Transverse colon (tissue), 4 donors: ENCODE measurements at places on chromosomes 4 and X.
A peak's percentile ranks its signal among the peaks of the same experiment; 100 is the strongest.

- no peaks in the 10 kb centered on the region for H3K27me3 ChIP-seq
- H3K36me3 ChIP-seq: no peaks in the 10 kb centered on the region
- H3K4me3 ChIP-seq: no peak overlapping the region
- no peak for DNase-seq
These were observed 1090.7 kb downstream of the FAT4 start for GRCh38 chr4:126405369-126405982.

- H3K4me3 ChIP-seq: no peak overlapping the region
- no peak overlapping the region for H3K27ac ChIP-seq
- H3K27me3 ChIP-seq: no peaks in the 10 kb centered on the region
- DNase-seq: no peak
- H3K36me3 ChIP-seq: no peaks in the 10 kb centered on the region
- no peaks in the 10 kb centered on the region for H3K4me1 ChIP-seq
These were observed 33.6 kb upstream of the JADE1 start for GRCh38 chr4:128775916-128776315.

GRCh38 chr4:38368613-38369012 is 295.4 kb upstream of the KLF3 start:
- H3K27ac ChIP-seq: no peak overlapping the region
- H3K4me1 ChIP-seq: peaks cover 10% of the 10 kb centered on the region
- H3K27me3 ChIP-seq: no peaks in the 10 kb centered on the region
- no peaks in the 10 kb centered on the region for H3K36me3 ChIP-seq

GRCh38 chrX:82695066-82695465 is 813.0 kb upstream of the POU3F4 start:
- no peaks in the 10 kb centered on the region for H3K4me1 ChIP-seq
- H3K4me3 ChIP-seq: no peak overlapping the region
- no peaks in the 10 kb centered on the region for H3K27me3 ChIP-seq
- H3K27ac ChIP-seq: no peak overlapping the region

DNA sequence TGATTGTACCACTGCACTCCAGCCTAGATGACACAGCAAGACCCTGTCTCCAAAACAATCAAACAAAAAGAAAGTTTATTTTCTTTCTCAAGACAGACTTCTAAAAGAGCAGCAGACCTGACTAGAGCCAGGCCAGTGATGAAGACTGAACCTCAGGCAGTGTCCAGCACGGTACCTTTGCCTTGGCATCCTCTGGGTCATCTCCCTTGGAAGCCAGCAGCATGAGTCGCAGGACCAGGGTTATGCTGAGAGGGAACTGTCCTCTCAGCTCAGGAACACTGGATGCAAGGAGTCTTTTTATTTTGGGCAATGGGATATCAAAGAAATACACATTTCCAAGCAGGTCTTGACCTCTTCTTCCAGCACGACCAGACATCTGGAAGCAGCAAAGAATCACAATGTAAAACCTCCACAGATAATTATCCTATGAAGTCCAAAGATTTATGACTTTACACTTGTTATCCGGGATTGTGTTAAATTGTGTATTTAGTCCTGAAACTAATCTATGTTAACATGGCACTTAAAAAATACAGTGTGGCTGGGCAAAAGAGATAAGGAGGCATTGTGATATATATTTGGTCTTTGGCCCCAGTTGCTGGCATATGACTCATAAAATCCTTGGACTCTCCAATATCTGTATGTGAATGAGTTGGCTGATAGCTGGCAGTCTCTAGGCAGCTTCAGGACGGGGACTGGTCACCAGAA is 66.0 kb upstream of the DDX60 start:
- no peak overlapping the region for H3K4me3 ChIP-seq
- H3K27ac ChIP-seq: peak overlapping the region; percentile 43
- no peaks in the 10 kb centered on the region for H3K27me3 ChIP-seq
- no peaks in the 10 kb centered on the region for H3K36me3 ChIP-seq
- H3K4me1 ChIP-seq: peaks cover 21% of the 10 kb centered on the region
- DNase-seq: peak; percentile 21
